GM03348 (cell line): ENCODE measurements at places on chromosomes 16 and 17.

DNA sequence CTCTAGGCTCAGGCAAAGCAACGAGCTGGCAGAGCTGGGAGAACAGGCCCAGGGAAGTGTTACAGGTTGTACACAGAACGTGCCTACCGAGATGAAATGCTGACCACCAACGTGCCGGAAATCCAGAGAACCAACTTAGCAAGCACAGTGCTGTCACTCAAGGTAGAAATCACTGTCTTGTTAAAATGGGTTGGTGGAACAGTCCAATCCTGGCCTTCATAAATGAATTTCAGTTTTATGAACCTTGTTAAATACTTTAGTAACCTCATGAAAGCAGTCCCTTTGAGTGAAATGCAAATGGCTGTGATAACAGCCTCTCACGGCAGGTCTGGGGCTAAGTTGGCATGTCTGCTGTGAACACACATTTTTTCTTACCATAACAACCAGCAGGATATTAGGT, 29.0 kb downstream of the ETV4 start:
- no peak for DNase-seq

GRCh38 chr16:65727534-65728137, 605.8 kb upstream of the CDH11 start:
- no peak for DNase-seq

DNA sequence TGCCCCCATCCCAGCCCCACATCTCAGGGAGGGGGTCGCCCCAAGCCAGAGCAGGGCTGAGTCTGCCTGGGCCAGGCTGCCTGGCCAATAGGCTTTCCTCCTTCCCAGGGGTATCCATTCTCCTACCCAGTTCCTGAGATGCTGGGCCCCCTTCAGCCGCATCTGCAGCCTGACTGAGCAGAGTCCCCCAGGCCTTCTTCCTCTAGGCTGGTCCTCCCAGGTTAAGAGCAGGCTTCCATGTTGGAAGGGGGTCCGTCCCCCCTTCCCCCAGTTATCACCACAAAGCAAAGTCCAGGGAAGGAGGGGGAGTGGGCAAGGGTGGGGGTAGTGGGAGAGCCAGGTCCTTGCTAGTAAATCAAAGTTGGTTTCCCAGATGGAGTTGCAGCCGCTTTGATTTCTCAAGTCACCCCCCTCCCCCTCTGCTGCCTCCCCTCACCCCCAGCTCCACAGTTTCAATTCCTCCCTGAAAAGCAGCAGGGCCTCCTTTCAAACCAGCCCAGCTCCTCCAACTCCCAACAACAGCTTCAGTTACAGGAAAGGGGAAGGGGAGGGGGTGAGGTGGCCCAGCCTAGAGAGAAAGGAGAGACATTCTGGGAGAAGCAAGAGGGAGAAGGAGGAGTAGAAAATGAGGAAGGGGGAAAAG, 9.5 kb upstream of the FZD2 start:
- no peak for DNase-seq

- DNase-seq: no peak
Measured at GRCh38 chr17:6064868-6065267, 5.3 kb upstream of the WSCD1 start.

- DNase-seq: no peak
Measured at GRCh38 chr17:65171752-65172151, 34.6 kb downstream of the RGS9 start.

DNA sequence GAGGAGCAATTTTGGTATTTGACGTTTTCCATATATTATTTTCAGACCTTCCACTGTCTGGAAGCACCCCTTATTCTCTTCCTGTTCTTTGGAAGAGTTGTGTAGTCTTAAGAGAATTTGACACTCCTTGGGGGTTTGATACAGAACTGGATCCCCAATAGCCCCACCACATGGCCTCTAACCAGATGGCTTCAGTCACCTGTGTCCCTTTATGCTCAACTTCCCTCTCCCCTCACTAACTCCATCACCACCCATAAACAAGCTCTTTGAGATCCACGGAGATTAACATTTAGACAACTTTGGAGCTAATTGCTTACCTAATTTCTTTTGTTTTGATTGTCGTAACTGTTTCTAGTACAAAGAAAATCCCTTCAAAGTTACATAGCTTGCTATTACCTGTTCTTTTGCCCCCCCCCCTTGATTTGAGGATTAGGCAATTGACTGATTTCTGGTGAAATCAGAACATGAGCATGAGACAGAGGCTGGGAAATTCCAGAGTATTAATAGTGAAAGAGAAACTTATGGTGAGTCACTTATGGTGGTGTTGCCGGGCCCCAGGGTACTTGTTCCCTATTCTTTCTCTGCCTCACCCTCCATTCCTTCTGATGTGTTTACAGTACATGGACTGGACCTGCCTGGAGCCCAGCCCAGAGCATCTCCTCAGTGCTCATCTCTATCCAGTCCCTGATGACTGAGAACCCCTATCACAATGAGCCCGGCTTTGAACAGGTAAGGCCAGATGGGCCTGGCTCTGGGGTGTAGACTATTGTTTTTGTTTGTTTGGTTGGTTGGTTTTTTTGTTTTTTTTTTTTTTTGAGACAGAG, 7.5 kb downstream of the UBE2Z start:
- DNase-seq: peak; percentile 83

DNA sequence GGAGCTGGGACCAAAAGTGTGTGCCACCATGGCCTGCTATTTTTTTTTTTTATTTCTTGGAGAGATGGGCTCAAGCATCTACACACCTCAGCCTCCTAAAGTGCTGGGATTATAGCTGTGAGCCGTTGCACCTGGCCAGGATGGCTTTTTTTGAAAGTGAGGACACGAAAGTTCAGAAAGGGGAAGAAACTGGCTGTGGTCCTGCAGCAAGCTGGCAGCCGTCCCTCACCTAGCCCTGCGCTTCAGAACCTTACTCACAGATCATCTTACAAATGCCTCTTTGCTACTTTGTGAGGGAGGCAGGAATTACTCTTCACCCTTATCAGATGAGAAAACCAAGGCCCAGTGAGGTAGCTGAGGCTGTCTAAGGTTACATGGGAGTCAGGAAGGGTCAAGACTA, 4.5 kb upstream of the PPY start:
- DNase-seq: no peak

- no peak for DNase-seq
Measured at GRCh38 chr17:231966-232807, 50.7 kb upstream of the DOC2B start.

DNA sequence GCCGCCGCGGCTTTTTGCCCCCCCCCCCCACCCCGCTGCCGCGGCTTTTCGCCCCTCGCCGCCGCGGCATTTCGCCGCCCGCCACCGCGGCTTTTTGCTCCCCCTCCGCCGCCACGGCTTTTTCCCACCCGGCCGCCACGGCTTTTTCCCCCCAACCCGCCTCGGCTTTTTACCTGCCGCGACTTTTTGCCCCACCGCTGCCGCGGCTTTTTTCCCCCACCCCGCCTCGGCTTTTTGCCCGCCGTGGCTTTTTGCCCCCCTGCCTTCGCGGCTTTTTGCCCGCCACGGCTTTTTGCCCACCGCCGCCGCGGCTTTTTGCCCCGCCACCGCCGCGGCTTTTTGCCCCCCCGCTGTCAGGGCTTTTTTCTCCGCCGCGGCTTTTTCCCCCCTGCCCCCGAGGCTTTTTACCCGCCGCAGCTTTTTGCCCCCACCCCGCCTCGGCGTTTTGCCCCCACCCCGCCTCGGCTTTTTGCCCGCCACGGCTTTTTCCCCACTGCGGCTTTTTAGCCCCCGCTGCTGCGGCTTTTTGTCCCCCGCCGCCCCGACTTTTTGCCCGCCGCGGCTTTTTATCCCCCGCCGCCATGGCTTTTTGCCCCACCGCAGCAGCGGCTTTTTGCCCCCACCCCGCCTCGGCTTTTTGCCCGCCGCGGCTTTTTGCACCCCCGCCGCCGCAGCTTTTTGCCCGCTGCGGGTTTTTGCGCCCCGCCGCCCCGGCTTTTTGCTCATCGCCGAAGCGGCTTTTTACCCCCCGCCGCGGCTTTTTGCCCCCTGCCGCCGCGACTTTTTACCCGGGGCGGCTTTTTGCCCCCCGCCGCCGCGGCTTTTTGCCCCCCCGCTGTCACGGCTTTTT, 527.8 kb upstream of the WSB1 start:
- DNase-seq: peak; percentile 2
